IPS DF 19.7 (cell line): ENCODE measurements at places on chromosomes 3 and 15.

DNA sequence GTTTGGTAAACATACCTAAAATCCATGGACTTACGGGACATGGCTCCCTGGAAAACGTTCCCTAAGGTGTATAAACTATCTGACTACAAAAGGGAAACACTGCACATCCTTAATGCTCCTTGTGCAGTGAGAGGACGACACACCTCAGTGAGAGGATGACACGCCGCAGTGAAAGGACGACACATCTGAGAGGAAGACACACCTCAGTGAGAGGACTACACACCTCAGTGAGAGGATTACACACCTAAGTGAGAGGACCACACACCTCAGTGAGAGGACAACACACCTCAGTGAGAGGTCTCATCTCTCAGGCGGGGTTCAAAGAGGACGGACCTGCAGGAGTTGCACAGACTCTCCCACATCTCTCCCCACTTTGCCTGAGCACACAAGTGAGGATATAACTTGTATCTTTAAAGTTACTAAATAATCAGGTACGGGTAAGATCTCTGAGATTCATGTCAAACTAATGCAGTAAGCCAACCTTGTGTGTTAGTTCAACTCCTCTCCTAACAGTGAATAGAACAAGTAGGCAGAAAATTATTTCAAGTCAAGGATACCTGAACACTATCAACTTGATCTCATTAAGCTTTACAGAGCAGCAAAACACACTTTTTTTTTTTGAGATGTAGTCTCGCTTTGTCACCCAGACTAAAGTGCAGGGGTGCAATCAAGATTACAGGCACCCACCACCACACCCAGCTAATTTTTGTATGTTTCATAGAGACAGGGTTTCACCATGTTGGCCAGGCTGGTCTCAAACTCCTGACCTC lies 32.1 kb downstream of the HERC2 start:
- DNase-seq: no peak

DNA sequence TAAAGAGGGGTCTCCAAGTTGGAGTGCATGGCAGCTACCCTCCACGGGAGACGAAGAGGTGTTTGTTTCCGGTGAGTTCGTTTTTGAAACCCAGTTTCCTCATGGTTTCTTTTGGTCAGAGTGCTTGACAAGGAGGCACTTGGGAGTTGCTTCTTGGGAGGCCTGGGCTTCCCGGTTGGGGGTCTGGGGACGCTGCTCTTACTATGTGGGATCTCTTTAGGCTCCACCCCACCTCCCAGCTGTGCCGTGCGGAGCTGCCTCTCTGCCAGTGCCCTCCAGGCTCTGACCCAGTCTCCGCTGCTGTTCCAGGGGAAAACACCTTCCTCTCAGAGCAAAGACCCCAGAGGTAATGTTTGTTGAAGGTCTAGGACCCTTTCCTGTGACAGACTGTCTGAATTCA lies 29.6 kb downstream of the KIF7 start:
- no peak for DNase-seq

GRCh38 chr3:133986311-133986710 lies 43.4 kb downstream of the SLCO2A1 start:
- DNase-seq: no peak

- no peak for DNase-seq
Observed at GRCh38 chr15:56094171-56094570, 100.8 kb upstream of the NEDD4 start.

GRCh38 chr3:63972987-63973386 lies 50.3 kb downstream of the PSMD6 start:
- DNase-seq: no peak

- no peak for DNase-seq
Observed at GRCh38 chr3:13002398-13003124, 70.7 kb downstream of the IQSEC1 start.

GRCh38 chr15:64349375-64349774 lies 6.6 kb downstream of the CSNK1G1 start:
- no peak for DNase-seq

- DNase-seq: no peak
Observed at GRCh38 chr3:149813367-149814281, 609 bp downstream of the RNF13 start.
